ENCODE measurements at places on chromosomes 12 and 14. TPM values are rescaled to one million over a fixed set of nuclear protein-coding genes. Genes with fewer than 3 reads are reported as not detected.

GRCh38 chr12:13534645-13535398 lies 338.3 kb downstream of the EMP1 start:
- DNase-seq: peak; percentile 60

DNA sequence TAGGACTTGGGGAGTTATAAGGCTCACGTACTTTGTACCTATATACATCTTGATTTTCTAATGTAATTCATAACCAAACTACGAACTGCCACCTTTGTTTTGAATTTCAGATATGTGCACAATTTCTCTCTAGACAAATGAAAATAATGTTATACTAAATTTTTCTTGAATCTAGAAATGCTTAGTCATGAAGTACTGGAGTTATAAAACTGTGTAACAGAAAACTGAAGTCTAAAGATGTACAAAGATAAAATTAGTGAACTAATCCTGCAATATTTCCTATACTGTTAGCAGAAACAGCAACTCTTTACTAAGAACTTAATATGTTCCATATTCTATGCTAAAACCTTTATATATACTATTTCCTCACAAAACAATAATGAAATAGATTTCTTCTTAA lies 15.5 kb downstream of the SEC23A start:
- no peak for DNase-seq

The SLC8A3 gene
- not detected for polyA plus RNA-seq

- no peak for DNase-seq
Measured at GRCh38 chr14:33542338-33543287, 408.3 kb downstream of the EGLN3 start.

DNA sequence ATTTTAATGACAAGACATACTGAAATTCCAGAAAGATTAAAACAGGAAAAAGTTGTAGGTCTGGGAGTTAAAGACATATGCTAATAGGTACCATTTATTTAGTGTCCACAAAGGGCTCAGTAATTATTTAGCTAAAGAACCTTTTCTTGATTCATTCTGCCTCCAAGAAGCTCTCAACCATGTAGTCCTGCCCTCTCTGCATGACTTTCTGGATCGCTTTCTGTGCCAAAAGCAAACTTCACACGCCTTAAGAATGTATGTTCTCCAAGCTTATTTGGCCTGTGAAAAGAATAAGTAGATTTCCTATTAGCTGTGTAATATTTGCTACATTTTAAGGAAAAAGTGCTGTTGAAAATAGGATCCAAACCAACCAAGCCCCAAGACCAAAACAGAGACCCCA lies 291.7 kb downstream of the C12orf75 start:
- no peak for DNase-seq

- DNase-seq: no peak
Measured at GRCh38 chr14:95619785-95620417, 66.3 kb upstream of the TCL1B start.

GRCh38 chr12:13199592-13199991 lies 3.1 kb downstream of the EMP1 start:
- DNase-seq: no peak

The CYP46A1 gene
- polyA plus RNA-seq: 0.12 TPM

- no peak for DNase-seq
Measured at GRCh38 chr14:62307844-62308243, 545.6 kb downstream of the SNAPC1 start.

The OR6C75 gene
- not detected for polyA plus RNA-seq

DNA sequence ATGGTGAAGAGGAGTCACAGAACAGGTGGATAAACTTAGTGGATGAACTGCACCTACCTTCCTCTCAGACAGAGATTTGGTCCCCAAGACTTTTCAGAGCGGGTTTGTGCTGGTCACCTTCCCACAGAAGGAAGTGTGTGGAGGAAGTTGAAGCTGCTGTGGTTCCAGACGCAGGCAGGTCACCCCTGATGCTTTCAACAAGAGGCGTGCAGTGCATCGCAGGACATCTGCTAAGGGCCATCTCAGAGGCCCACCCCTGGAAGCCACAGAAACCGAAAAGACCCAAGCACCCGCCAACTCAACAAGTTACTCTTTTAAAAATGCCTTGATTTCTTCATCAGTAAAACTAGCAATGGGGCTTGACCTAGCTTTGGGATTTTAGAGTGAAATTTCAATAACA lies 1.0 kb upstream of the GPX2 start:
- no peak for DNase-seq

The AQP6 gene
- not detected for polyA plus RNA-seq

DNA sequence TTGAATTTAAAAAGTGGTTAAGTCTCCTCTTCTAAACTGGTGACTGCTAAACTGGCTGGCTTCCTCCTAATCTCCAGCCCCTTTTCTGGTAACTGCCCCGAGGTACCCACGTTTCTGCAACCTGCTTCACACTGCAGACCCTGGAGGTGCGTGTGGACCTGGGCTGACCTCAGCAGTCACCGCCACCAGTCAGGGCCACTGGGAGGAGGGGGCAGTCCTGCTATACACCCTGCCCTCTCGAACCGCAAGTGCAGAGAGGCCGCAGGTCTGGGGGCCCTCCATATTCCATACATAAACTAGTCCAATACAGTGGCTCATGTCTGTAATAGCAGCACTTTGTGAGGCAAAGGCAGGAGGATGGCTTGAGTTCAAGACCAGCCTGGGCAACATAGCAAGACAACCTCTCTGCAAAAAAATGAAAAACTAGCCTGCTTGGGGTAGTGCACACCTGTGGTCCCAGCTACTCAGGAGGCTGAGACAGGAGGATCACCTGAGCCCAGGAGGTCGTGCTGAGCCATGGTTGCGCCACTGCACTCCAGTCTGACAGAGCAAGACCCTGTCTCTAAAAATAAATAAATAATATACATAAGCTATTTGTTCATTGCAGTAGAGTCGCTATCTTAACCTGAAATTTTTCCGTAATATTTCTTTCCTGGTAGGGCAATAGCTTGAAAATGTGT lies 25.6 kb downstream of the VPS37B start:
- DNase-seq: no peak

- DNase-seq: no peak
Measured at GRCh38 chr12:47280543-47281300, 201.0 kb upstream of the AMIGO2 start.

- no peak for DNase-seq
Measured at GRCh38 chr14:72123755-72124154, 191.5 kb downstream of the RGS6 start.

The SLC7A7 gene
- 30.1 TPM for polyA plus RNA-seq

- no peak for DNase-seq
Measured at GRCh38 chr14:80940146-80940545, 1.4 kb downstream of the CEP128 start.

DNA sequence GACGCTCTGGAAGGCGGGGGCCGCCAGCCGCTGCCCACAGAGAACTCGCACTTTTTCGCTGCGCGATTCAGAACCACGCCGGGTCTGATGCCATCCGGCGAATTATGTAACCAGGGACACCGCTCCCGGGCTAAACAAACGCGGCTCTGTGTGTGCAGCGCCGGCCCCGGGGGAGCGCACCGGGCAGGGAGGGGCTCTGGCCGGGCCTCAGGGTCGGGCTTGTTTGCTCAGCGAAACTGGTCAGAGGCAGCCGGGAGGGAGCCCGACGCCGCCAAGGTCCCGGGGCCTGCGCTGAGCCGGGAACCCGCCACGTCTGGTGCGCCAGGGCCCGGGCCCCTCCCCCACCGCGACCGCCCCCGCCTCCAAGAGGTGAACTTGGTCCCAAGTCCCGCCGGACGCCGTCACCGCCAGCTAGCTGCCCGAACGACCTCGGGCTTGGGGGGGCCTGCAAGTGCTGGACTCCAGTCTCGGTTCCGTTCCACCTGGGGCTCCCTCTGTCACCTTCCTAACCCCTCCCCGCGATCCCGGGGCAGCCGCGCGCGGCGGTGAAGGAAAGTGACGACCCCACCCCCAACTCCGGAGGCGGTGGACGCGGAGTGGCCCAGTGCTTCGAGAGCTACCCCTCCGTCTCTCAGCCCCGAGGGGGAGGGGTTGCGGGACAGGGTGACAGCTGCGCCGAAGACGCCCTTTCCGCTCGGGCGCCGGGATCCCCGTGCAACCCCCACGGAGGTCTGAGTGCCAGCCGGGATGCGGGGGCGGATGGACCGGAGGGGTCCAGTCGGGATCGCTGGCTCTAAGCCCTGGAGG lies 848 bp downstream of the CTDSP2 start:
- DNase-seq: peak; percentile 55

The MYL6 gene
- 3,485 TPM for polyA plus RNA-seq

- no peak for DNase-seq
Measured at GRCh38 chr12:116497051-116497591, 62.1 kb upstream of the MAP1LC3B2 start.

- DNase-seq: no peak
Measured at GRCh38 chr14:102840771-102841528, 63.7 kb downstream of the TRAF3 start.

- no peak for DNase-seq
Measured at GRCh38 chr12:4221258-4221620, 52.3 kb upstream of the CCND2 start.

GRCh38 chr14:59275668-59276067 lies 87.2 kb downstream of the DAAM1 start:
- DNase-seq: peak; percentile 45

The PTCSC3 gene
- polyA plus RNA-seq: not detected

DNA sequence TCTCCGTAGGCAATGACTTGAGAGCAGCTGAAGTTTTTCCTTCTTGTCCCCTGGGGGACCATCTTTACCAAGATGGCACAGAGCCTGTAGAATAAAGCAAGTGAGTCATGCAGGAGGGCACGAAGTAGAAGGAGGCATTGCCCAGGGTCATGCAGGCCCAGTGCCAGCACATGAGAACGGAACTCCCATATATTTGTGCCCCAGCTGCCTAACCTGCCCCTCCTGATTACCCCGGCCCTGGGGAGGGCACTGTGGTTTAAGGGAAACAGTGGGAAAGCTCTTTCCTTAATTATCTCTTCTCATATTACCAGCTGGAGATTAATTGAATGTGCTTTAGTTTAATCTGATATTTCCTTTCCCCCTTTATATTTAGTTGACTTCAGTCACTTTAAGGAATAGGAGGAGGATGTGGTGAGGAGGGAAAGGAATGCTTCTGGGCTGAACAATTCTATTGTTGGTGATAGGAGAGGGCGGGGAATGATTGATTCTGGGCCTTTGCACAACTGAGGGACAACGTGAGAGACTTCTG lies 51.9 kb downstream of the RASSF8 start:
- DNase-seq: no peak

- DNase-seq: no peak
Measured at GRCh38 chr12:22180705-22181104, 134.7 kb downstream of the CMAS start.

The STXBP6 gene
- 1.6 TPM for polyA plus RNA-seq

The EID3 gene
- polyA plus RNA-seq: 6.9 TPM

DNA sequence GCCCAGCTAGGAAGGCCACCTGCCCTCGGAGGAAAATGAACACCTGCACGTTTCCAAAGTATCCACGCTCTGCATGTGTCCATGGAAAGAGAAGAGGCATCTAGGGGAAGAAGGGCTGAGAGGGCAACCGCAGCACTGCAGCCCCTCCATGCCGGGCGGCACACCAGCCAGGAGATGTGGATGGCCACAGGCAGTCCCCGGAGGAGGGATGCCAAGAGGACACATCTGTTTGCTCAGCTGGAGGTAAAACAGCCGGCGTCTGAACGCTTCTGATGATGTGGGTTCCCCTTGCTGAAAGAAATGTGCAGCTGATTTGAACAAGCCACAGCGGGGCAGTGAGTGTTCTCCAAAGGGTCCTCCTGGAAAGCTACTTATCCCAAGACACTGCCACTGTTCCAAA lies 34.0 kb downstream of the CHGA start:
- no peak for DNase-seq

DNA sequence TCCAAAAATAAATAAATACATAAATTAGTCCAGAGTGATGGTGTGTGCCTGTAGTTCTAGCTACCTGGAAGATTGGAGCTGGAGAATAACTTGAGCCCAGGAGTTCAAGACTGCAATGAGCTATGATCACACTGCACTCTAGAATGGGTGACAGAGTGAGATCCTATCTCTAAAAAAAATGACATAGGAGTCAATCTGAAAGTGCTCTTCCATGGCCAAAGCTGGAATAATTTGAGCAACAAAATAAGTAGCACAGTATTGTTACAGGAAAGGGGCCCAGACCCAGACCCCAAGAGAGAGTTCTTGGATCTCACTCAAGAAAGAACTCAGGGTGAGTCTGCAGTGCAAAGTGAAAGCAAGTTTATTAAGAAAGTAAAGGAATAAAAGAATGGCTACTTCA lies 24.9 kb upstream of the SLC7A8 start:
- DNase-seq: no peak

DNA sequence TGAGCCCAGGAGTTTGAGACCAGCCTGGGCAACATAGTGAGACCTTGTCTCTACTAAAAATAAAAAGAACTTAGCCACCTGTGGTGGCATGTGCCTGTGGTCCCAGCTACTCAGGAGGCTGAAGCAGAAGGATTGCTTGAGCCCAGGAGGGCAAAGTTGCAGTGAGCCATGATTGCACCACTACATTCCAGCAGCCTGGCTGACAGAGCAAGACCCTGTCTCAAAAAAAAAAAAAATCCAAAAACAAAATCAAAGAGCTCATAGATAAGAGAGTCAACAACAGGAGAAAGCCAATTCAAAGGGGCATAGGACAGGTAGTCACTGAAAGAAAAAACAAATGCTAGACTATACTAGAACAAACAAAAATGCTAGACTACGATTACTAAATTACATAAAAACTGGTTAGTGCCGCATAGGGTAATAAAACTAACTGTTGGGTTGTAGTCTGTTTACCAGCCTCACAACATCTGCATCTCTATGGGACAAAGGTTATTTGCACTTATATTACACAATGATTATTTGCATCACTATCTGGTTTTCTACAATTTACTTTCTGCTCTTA lies 16.6 kb upstream of the EEA1 start:
- DNase-seq: no peak

- DNase-seq: no peak
Measured at GRCh38 chr12:109920261-109920780, 20.2 kb downstream of the TCHP start.

The POLE2 gene
- polyA plus RNA-seq: 20.2 TPM

- DNase-seq: no peak
Measured at GRCh38 chr12:2194060-2194459, 141.3 kb downstream of the CACNA1C start.
